Mammary microvascular endothelial cell (primary cell): ENCODE measurements at places on chromosomes 4 and X. TPM values are rescaled to one million over a fixed set of nuclear protein-coding genes. Genes with fewer than 3 reads are reported as not detected.

FAM47A gene
- not detected in 2 replicates for total RNA-seq

PAGE4 gene
- total RNA-seq: not detected in 2 replicates

TMEM271 gene
- not detected in 2 replicates for total RNA-seq

CENPE gene
- 19.1 and 19.4 TPM in 2 replicates for total RNA-seq

TADA2B gene
- total RNA-seq: 8.4 and 10.6 TPM in 2 replicates

GYG2 gene
- total RNA-seq: 0.05 TPM in 1 of 2 replicates, not detected in the other
